ENCODE measurements at places on chromosomes 12 and 14.

GRCh38 chr12:62530596-62530995, 64.0 kb downstream of the MON2 start:
- no peak for DNase-seq

DNA sequence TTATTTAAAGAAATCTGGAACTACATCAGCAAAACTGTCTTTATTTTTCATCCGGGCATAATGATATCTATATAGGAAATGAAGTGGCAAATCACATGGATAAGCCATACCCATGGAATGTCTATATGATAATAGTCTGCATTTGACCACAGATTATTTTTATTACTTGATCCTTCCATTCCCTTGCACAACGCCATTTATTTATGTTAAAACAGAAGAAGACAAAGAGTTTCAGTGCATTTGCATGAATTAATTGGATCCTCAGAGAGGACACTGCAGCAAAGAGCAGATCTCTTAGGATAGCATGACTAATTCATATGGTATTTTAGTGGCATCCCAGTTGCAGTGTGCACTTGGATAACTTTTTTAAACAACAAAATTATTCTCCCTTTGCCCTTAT, 345.0 kb downstream of the CCDC91 start:
- DNase-seq, result no peak

GRCh38 chr12:118358612-118359540, 13.8 kb downstream of the TAOK3 start:
- peak; percentile 27 for DNase-seq

GRCh38 chr12:1474574-1475153, 119.7 kb downstream of the FBXL14 start:
- DNase-seq, result no peak

DNA sequence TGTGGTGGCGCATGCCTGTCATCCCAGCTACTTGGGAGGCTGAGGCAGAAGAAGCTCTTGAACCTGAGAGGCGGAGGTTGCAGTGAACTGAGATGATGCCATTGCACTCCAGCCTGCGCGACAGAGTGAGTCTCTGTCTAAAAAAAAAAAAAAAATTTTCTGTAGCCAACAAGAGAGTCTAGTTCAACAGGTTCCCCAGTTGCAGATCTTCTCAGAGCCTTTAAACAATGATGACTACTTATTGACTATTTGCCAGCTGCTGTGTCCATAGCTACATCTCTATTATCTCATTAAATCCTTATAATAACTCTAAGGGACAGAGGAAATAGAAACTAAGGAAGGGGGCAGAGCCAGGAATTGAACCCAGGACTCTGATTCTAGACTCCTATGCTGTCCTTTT, 15.2 kb upstream of the MYL2 start:
- no peak for DNase-seq

DNA sequence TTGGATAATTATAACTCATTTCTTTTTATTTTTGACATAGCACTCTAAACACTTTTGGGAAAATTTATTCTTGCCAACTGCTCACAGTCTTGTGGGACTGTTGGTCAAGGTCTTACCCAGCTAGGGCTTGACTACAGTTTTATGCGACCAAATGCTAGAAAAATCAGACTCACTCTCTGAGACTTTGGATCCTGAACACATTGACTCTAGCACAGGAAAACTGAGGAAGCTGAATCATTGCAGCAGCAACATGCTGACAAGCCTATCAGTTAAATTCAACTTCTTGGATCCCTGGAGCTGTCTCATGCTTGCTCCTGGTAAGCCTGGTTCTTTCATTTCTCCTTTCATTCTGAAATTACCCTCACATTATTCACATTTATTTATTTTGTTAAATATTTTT, 120.7 kb upstream of the TMTC2 start:
- no peak for DNase-seq

GRCh38 chr12:65925626-65926025, 101.3 kb downstream of the HMGA2 start:
- DNase-seq, result no peak

- DNase-seq, result no peak
Observed at GRCh38 chr14:20617138-20618003, 24.1 kb downstream of the OR6S1 start.

GRCh38 chr14:29220072-29220471, 453.5 kb downstream of the FOXG1 start:
- no peak for DNase-seq

- no peak for DNase-seq
Observed at GRCh38 chr12:13670285-13670866, 311.0 kb downstream of the GRIN2B start.

DNA sequence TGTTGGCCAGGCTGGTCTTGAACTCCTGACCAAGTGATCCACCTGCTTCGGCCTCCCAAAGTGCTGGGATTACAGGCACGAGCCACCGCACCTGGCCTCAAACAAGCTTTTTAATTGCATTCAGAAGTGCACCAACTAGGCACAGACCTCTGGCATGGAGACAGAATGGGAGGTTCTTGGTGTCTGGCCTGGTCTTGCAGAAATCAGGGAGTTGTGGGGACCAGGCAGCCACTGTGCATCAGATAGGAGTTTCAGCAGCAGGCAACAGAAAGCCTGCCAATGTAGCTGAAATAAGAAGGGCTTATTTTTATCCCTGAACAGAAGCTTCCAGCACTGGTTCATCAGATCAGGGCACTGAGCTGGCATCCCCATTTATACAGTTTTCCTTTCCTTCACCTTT, 22.2 kb upstream of the TCL1B start:
- DNase-seq, result no peak

DNA sequence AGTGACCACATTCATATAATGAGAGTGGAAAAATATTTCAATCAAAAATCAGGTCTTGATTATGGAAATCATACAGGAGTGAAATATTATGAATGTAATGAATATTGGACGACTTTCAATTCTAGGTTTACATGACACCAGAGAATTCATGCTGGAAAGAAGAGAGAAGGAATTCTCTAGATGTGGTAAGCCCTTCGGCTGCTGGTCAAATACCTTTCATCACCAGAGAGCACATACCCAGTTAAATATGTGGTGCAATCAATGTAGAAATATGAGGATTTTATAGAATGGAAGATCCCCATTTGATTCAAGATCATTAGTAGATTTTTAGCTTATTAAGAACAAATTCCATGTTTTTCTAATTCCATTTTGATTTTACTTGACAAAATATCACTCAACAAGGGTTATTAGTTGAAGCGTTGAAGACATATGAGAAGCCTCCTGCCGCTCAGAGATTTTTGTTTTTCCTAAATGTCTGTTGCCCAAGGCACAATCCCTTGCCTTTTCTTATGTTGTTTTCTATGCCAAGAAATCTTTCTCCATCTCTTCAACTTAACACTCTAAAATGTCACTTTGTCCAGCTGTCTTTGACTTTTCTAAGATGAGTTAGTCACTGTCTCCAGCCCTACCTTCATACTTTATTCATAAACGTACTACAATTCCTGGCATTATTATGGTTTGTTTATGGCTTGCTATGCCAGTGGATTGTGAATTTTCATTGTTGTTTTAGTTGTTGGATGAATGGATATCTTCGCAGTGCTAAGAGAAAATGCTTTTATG, 72.8 kb upstream of the ZDHHC17 start:
- no peak for DNase-seq

GRCh38 chr12:11657511-11657910, 8.0 kb downstream of the ETV6 start:
- DNase-seq, result no peak

- no peak for DNase-seq
Observed at GRCh38 chr14:91397965-91398591, 19.5 kb downstream of the CCDC88C start.

DNA sequence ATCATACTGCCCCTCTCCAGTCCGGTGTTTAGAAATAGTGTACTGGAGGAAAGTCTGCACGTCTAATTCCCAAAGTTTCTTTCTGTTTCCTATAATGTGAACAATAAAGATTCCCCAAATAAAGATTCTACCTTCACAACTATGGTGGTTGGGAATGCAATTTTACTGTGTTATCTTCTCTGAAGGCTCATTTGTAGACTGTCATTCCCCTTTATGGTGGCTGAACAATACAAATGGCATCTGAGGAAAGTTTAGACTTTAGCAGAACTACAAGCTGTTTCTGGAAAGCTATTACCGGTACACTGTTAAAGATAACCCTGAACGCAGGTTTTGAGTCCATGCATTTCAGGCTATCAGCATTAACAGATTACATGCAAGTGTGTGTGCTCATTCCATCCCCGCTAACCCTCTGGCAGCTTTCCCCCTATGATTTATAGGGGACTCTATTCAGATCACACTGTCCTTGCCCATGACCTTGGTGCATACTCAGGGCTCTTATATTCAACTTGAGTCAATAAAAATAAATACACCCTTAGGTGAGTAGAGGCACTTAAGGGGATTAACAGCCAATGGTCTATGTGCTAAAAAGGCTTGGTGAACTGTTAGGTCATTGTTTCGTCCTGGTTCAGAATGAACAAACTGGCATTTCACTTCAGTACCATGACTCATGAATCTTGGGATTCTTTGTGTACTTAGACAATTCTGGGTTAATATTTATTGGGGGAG, 60.7 kb upstream of the PYGL start:
- no peak for DNase-seq

DNA sequence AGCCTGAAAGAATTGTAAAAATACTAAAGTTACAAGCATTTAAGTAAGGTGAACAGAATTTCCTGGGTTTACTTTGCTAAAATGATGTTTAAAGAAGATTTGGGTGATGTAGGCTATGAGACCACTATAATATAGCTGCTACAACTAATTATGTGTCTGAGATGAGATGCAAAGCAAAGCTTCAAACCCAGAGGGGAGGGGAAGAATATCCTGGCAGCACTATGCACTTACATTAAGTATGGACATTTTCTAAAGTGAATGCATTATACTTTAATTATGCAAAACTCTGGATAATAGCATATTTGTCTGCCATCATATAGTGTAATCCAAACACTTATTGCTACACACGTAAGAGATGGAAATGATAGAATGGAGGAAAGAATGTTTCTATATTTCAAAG, 1003.7 kb downstream of the GALC start:
- DNase-seq, result no peak

DNA sequence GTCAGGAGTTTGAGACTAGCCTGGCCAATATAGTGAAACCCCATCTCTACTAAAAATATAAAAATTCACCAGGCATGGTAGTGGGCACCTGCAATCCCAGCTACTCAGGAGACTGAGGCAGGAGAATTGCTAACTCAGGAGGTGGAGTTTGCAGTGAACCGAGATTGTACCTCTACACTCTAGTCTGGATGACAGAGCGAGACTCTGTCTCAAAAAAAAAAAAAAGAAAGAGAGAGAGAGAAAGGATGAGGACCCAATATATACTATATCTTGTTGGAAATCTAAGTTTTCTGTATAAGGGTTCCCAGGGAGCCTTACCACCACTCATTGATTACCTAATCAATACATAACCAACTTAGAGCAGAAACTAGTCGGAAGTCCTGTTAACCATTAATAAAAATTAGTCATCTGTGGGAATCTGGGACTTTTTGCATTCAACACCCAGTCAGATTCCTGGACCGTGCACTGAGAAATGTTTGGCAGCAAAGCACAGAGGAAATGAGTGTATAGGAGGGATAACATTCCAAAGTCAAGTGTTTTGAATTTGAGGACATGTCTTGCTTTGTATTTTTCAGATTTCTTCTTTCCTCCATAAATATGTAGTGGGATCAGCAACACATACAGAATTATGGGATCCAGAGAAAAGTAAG, 44.8 kb upstream of the NR2C1 start:
- DNase-seq, result no peak

- no peak for DNase-seq
Observed at GRCh38 chr12:68972595-68972994, 39.6 kb upstream of the CPM start.

DNA sequence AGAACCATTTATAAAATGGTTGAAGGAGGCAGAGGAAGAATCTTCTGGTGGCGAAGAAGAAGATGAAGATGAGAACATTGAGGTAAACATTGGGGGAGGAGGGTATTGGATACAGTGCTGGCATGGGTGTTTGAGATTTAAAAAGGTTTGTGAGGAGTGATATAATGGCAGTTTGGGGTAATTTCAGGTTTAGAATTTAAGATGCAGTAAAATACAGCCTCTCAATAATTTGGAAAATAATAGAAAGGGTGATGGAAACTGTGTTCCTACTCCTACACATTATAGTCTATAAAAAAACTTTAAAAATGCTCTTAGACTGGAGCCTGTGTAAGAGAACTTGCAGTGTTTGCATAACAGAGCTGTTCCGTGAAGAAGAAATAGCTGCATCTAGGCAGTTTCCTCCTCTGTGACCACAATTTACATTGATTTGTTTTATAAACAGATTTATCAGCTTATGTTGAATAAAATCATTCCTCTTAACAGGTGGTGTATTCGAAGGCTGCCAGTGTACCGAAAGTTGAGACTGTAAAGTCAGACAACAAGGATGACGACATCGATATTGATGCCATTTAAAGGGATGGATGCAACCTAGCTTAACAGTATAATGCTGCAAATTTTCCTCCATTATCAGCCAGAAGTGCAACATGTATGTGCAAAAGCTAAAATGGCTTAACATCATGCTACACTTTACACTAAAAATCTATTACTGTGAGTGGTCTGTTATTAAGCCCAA, 6.6 kb downstream of the EIF5 start:
- no peak for DNase-seq

DNA sequence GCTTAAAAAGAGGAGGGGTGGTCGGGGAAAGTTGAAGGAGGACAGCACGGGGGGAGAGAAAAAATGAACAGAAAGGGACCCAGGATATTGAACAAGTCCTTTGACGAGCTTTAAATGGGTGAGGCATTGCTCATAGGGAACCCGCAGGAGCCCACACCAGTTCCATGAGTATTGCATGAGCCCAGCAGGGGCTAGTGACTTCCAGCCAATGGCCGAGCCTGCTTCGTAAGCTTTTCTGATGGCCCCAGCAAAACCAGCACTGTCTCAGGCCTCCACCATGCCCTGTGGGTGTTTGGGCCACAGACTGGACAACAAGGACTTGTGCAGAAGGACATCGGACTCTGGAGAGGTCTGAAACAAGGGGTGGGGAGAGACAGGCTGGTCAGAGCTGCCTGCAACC, 109.5 kb downstream of the ZFP36L1 start:
- no peak for DNase-seq

DNA sequence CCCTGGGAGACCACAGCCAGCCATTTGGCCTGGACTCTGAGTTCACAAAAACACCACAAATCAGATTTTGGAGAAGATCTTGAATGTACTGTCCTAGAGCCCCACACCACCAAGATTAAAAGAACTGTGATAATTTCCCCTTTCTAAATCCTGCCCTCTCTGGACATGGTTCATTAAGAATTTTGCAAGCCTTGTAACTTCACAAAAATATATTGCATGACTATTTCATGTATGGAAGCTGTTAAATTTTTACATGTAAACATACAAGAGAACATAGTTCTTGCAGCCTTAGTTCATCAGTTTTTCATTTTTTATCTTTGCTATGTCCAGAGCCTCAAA, 97.0 kb downstream of the SCARB1 start:
- no peak for DNase-seq
